ENCODE measurements at places on chromosomes 7 and 10. TPM values are rescaled to one million over a fixed set of nuclear protein-coding genes. Genes with fewer than 3 reads are reported as not detected.

Gene MET
- total RNA-seq, result 9.4 TPM

DNA sequence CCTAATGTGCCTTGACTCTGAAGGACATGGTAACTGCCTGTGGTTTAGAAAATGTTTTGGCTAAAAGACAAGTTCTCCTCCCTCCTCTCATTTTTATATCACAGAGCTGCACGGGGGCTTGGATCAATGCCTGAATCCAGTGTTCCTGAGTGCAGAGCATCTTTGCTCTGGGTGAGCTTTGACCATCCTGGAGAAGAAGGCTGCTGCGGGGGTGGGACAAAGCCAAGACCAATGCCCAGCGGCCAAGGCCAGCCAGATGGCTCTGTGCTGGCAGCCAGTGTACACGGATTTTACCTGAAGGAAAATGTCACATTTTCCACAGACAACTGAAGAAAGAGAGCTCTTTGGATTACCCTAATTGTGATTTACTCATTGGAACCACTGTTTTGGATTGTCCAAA, 102.0 kb upstream of the TARP start:
- no peak for DNase-seq
- no peak overlapping the region for H3K27ac ChIP-seq
- no peaks in the 10 kb centered on the region for H3K4me1 ChIP-seq
- H3K4me3 ChIP-seq, result no peak overlapping the region
- no peaks in the 10 kb centered on the region for H3K27me3 ChIP-seq
- H3K36me3 ChIP-seq, result no peaks in the 10 kb centered on the region

DNA sequence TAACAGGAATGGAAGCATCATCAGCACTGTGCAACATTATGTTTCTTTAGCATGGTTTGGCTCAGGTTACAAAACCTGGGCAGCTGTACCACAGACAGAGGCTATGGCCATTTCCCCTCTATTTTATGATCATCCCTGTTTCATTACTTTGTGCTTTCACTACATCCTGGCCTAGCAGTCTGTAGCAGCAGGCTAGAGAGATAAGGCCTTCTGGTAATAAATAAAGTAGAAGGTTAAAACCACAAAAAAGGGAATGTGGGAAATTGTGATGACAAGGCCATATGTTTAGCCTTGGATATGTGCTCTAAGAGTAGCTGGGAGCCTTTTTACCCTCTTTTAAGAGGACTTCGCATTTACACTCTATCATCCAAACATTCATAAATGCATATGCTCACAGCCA, 266.2 kb upstream of the PHF14 start:
- H3K27ac ChIP-seq, result no peak overlapping the region
- no peak for DNase-seq
- H3K36me3 ChIP-seq, result no peaks in the 10 kb centered on the region
- no peak overlapping the region for H3K4me3 ChIP-seq
- no peaks in the 10 kb centered on the region for H3K27me3 ChIP-seq
- no peaks in the 10 kb centered on the region for H3K4me1 ChIP-seq

DNA sequence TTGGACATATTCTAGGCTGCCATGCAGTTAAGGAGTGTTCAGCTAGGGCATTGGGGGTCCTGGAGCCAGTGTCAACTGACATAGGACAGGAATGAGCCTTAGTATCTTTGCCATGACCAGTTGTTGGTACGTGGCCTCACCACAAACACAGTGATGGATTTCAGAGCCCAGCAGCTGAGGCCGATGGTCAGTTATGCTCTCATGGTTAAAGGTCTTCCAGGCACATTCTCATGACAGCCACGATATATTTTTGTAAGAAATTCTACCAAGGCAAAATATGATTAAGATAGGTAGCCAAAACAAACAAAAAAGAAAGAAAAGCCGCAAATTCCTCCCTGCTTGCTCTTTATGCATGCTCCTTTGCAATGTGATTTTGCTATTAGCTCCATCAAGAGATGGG, 47.8 kb downstream of the CDHR3 start:
- no peak for DNase-seq
- H3K27me3 ChIP-seq, result peaks cover 24% of the 10 kb centered on the region
- H3K36me3 ChIP-seq, result peaks cover 32% of the 10 kb centered on the region
- peak overlapping the region; percentile 98 for H3K27ac ChIP-seq
- H3K4me3 ChIP-seq, result no peak overlapping the region

DNA sequence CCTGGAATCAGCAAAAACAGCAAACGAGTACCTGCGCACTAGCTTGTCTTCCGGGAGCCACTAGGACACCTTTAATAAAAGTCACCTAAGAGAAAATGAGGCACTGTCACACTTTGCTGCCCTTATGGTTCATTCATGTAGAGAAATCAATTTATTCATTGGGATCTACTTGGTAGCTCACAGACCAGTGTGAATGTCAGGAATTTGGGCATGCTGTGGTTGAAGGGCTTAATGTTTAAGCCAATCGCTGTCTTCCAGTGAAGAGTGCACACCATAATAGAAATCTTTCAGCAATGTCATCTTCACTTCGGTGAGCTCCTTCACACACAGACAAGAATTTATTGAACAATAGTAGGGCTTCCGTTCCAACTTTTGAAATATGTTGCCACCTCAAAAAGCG, 65.1 kb downstream of the MARCHF5 start:
- H3K27me3 ChIP-seq, result no peaks in the 10 kb centered on the region
- no peak overlapping the region for H3K4me3 ChIP-seq
- peaks cover 6% of the 10 kb centered on the region for H3K36me3 ChIP-seq

GRCh38 chr10:59896191-59896590, 10.2 kb downstream of the CCDC6 start:
- no peaks in the 10 kb centered on the region for H3K36me3 ChIP-seq
- no peak for DNase-seq
- no peak overlapping the region for H3K4me3 ChIP-seq
- H3K27me3 ChIP-seq, result no peaks in the 10 kb centered on the region

Gene FGL2
- not detected for total RNA-seq

- no peak overlapping the region for H3K27ac ChIP-seq
- H3K4me1 ChIP-seq, result no peaks in the 10 kb centered on the region
- no peaks in the 10 kb centered on the region for H3K36me3 ChIP-seq
- no peak overlapping the region for H3K4me3 ChIP-seq
Measured at GRCh38 chr10:91591797-91592174, 41.1 kb downstream of the PPP1R3C start.

Data from WTC11 (cell line).